ENCODE measurements at places on chromosomes 16 and 17.

DNA sequence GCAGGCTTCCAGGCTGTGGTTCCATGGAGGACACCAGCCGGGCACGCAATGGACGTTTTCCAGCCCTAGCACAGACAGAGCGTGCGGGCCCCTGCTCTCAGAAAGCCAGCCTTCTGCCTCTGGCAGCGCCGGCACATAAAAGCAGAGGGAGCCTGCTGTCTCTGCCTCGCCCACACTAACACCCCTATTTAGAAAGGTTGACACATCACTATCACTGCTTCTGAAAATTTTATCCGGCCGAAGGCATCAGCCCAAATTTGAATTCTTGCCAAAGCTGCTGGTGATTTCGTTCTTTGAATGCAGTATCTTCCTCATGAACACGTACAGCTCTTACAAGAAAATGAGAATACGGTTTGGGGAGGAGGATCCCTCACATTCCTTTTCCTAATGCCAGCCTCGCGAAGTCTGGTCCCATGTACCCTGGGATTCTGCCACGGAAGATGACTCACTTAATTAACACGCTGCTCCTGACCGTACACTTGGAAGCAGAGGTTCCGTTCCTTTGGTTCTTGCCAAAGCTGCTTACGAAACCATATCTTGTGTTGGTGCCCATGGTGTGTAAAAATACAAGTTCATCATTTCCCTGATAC is 1.3 kb upstream of the RAB11FIP3 start:
- DNase-seq = peak; percentile 12

- no peak for DNase-seq
Measured at GRCh38 chr17:28065706-28066105, 23.2 kb downstream of the NLK start.

GRCh38 chr17:9108146-9108545 is 86.8 kb downstream of the NTN1 start:
- no peak for DNase-seq

GRCh38 chr17:18261146-18261515 is 669 bp downstream of the MIEF2 start:
- DNase-seq = peak; percentile 43

- no peak for DNase-seq
Measured at GRCh38 chr16:86942151-86943051, 364.1 kb downstream of the FOXL1 start.

Data from neural progenitor cell (in vitro differentiated cells).